ENCODE measurements at places on chromosomes 12 and 14.

GRCh38 chr12:3832738-3833137 lies 40.5 kb downstream of the PARP11 start:
- DNase-seq: no peak

GRCh38 chr12:87157791-87158190 lies 871.4 kb downstream of the C12orf50 start:
- peak; percentile 19 for DNase-seq

DNA sequence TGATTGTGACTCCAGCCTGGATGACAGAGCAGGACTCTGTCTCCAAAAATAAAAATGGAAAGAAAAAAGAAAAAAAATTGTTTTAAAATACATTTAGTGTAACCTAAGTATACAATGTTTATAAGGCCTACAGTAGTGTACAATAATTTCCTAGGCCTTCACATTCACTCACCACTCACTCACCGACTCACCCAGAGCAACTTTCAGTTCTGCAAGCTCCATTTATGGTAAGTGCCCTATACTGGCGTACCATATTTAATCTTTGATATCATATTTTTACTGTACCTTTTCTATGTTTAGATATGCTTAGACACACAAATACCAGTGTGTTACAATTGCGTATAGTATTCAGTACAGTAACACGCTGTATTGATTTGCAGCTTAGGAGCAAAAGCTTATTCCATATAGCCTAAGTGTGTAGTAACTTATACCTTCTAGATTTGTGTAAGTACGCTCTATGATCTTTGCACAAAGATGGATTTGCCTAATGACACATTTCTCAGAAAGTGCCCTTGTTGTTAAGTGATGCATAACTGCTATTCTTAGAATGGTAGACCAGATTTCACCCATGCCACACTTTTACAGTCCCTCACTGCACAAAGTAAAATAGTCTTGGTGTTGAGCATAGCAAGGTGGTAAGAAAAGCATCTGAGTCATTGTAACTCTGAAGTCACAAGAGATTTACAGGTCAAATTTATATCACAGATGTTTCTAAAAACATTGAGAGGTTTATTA lies 151.9 kb downstream of the LRRK2 start:
- DNase-seq: no peak

DNA sequence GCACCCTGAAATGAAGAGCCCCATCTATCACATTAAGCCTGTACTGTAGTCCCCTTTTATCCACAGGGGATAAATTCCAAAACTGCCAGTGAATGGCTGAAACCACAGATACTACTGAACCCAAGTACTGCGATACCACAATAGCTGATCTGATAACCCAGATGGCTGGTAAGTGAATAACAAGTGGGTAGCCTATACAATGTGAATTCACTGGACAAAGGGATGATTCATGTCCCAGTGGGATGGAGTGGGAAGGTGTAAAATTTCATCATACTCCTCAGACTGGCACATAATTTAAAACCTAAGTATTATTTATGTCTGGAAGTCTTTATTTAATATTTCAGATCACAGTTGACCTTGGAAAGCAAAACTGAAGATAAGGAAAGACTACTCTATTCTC lies 201.3 kb downstream of the GPHN start:
- DNase-seq: no peak

DNA sequence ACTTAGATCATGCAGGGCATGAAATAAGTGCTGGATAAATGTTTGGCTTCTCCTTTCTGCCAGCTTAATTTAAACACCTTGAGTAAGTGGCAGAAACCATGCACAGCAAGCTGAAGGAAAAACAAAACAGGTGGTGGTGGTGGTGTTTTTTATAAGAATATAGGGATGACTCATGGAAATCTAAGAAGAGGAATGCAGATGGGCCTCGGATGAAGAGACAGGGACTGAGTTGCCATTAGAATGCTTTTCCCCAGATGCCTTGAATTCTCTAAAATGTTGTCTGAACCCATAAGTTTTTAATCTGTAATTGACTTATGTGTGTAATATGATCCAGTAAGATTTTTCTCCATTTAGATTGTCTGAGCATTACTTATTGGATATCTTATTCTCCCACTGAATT lies 93.1 kb upstream of the ZDHHC17 start:
- no peak for DNase-seq

GRCh38 chr12:63880742-63881263 lies 36.3 kb downstream of the SRGAP1 start:
- no peak for DNase-seq

GRCh38 chr14:41872931-41873685 lies 266.4 kb downstream of the LRFN5 start:
- DNase-seq: no peak

DNA sequence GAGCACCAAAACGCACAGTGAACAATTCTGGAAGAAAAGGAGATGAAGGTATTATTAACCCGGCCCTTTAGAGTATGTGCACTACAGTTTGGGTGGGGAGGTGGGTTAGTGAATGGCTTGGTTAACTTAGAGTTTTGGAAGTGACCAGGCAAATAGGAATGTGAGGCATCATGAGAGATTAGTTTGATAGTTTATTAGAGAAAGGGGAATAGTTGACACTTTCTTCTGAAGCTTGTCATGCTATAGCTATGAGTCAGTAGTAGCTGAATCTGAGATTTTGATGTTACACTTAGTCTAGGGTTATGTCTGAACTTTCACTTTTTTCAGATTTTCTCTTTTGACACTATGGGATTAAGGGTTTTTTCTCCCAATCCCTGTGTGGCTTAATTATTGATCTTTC lies 567.2 kb downstream of the SNAPC1 start:
- DNase-seq: peak; percentile 27

GRCh38 chr14:68564191-68564825 lies 228.6 kb downstream of the ZFP36L1 start:
- no peak for DNase-seq

DNA sequence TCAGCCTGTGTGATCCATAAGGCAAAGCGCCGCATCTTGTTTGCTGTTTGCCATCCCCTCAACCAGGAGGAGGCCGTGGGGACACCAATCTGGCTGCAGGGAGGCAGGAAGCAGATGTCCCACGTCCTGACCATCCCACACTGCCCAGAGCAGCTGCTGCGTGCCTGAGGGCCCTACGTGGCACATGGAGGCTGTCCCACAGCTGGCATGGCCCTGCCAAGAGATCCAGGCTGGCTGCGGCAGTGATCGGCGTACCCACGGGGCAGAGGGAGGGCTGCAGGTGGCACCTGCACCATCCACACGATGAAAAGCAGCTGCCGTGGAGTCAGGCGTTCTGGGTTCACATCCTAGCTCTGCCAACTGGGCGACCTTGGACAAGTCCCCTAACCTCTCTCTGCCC lies 42.0 kb downstream of the NCOR2 start:
- DNase-seq: no peak

DNA sequence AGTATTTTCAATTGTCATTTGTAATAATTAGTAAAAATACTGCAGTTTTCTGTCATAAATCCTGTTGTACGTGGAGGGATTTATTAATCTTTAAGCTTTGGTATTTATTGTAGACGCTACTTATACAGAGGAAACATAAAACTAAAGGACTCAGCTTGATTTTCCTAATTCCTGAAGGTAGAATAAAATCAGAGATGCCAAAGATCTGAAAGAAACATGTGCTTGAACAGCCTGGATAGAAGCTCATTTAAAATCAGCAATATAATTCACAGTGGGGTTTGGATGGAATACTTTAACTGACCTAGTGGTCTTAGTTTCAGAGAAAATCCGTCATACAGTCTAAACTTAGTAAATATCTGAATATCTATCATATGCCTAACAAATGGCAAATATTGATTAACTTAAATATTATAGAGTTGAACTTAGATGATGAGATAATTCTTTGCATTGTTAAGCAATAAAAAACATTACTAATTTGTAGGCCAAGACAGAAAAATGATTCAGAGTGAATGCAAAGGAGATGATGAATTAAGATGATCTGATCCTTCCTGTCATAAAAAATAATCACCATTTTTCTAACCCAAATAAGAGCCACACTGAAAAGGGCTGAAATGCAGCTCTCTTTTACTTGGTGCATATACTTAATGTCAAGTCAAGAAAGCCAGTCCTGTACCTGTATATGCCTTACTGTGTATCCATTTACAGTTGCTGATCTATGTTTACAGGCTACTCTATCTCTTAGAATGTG lies 397.1 kb upstream of the DCN start:
- DNase-seq: no peak

- DNase-seq: no peak
Observed at GRCh38 chr12:104423809-104424208, 32.9 kb upstream of the CHST11 start.

GRCh38 chr14:83379436-83379835 lies 1845.8 kb upstream of the SEL1L start:
- no peak for DNase-seq

DNA sequence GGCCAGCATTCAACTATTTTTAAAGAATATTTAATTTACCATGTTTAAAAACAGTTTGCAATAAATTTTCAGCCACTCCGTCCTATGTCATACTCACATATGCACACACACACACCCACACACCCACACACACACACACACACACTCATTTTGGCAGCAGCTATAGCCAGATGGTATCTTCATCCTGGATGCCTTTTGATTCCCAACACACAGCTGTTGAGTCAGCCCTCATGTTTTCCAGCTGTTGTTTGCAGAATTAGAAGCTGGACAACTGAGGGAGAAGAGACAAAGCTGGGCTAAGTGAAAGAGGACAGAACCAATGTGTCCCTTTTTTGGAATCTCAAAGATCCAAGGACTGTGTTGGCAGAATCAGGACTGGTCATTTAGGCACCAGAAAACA lies 80.0 kb upstream of the EGLN3 start:
- no peak for DNase-seq

DNA sequence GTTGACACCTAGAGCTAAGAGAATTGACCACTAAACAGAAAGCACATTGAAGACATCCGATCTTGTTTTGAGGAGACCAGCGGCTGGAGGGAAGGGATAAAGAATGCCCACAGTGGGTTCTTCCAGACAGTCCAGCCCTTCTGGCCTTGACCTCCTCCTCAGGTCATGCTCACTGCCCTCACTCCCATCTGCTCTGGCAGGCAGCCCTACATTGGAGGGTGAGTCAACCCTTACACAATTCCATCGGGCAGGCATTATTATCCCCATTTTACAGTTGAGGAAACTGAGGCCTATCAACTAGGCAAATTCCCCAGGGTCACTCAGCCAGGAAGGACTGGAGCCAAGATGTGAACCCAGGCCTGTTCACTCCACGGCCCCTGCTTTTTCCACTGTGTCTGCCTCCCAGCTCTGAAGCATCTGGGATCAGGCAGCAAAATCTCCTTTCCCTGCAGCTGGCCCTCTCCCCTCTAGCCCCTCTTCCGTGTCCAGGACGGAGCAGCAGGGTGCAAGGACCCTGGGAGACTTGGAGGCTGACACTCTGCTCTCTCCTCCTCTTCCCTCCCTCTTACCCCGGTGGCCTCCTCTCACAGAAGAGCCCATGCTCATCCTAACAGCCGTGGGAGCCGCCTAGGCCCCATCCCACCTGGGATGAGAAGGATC lies 5.3 kb downstream of the SCNN1A start:
- DNase-seq: no peak

GRCh38 chr14:49582113-49582977 lies 3.8 kb downstream of the RPS29 start:
- no peak for DNase-seq

DNA sequence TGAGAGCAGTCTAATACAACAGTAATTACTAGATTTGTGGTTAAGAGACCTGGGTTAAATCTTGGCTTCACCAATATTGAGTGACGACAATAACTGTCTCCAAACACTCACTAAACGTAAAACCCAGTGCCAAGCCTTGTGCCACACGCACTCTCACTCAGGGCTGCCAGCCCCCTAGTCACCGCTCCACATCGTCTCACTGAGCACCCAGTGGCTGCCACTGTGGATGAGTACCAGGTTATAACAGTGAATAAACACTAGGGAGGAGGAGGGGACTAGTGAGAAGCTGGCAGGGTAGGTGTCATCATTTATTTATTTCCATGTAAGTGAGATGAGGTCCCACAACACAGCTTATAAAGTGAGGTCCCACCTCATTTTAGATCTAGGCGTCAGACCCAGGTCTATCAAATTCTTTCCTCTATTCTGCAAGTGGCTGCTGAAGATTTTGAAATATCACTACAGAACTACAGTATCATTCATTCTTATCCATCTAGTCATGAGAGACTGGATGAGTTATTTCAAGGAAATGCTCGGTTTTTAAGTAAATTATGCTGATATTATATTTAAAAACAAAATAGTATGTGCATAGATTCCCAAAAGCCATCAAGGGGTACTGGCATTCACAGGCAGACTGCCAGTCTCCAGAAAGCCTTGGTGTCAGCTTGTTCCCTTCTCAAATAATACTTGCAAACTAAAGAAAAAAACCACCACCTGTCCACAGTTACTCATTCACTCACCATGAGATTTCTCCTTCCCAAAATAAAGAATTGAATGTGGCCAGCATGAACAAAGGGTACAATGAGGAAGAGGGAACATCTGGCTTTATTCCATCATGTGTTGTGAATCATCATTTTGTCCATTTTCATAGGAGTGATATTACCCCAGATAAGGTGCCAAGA lies 84.0 kb downstream of the PTPN21 start:
- DNase-seq: no peak

- no peak for DNase-seq
Observed at GRCh38 chr12:102026728-102027127, 35.1 kb downstream of the WASHC3 start.

GRCh38 chr14:103401223-103402214 lies 16.3 kb downstream of the MARK3 start:
- DNase-seq: no peak

GRCh38 chr12:99111600-99111999 lies 466.5 kb downstream of the APAF1 start:
- no peak for DNase-seq

- DNase-seq: no peak
Observed at GRCh38 chr12:65454115-65454787, 175.8 kb downstream of the MSRB3 start.

DNA sequence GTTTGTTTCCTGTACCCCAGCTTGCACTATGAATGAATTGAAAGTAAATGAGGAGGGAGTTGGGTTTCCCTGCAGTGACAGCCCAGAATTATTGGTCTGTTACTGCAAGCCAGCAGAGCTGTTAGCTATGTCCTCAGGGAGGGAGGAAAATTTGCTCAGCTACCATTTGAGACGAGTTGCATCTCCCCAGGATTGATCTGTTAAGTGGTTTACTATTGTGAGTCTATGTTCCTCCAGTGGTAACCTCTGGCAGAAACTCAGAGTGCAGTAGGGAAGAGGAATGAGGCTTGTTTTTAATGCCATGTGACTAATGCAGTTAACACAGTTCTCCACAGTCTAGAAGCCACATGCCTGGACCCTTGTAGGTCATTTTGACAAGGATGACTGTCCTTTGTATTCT lies 173.9 kb downstream of the SLC15A4 start:
- no peak for DNase-seq

- DNase-seq: no peak
Observed at GRCh38 chr12:34292736-34293625, 270.7 kb downstream of the ALG10 start.
